Vein endothelial cell (primary cell): ENCODE measurements at places on chromosomes 3 and 15. TPM values are rescaled to one million over a fixed set of nuclear protein-coding genes. Genes with fewer than 3 reads are reported as not detected.

The PRRT3 gene
- total RNA-seq = 2.0 TPM in 2 replicates

The GOLGA8T gene
- not detected in 2 replicates for total RNA-seq

The SMAD3 gene
- 54.5 and 61.4 TPM in 2 replicates for total RNA-seq

The COLQ gene
- total RNA-seq = 0.29 and 0.98 TPM in 2 replicates

The STRIT1 gene
- total RNA-seq = not detected in 2 replicates

The GPR149 gene
- not detected in 2 replicates for total RNA-seq

The BAHD1 gene
- total RNA-seq = 16.0 and 16.6 TPM in 2 replicates

The ZNF620 gene
- 3.6 and 5.7 TPM in 2 replicates for total RNA-seq

The AVEN gene
- 23.8 and 29.6 TPM in 2 replicates for total RNA-seq

The CX3CR1 gene
- total RNA-seq = not detected in 2 replicates

The ADIPOQ gene
- total RNA-seq = not detected in 2 replicates

The CIB2 gene
- total RNA-seq = 1.2 and 2.9 TPM in 2 replicates

The GPR62 gene
- total RNA-seq = under 0.01 and 0.10 TPM in 2 replicates

The ADAMTS9 gene
- total RNA-seq = 54.9 and 144 TPM in 2 replicates

The PLA1A gene
- total RNA-seq = 0.96 and 1.3 TPM in 2 replicates

The DOCK3 gene
- under 0.01 and 0.19 TPM in 2 replicates for total RNA-seq

The ZBBX gene
- total RNA-seq = under 0.01 TPM in 1 of 2 replicates, not detected in the other

The HRG gene
- total RNA-seq = not detected in 2 replicates

The RHCG gene
- total RNA-seq = not detected in 2 replicates

The FYTTD1 gene
- 44.1 and 63.9 TPM in 2 replicates for total RNA-seq

The VILL gene
- 5.8 and 7.2 TPM in 2 replicates for total RNA-seq

The CLDN16 gene
- under 0.01 TPM in 2 replicates for total RNA-seq

The C3orf22 gene
- not detected in 2 replicates for total RNA-seq

The STAC gene
- 0.57 and 0.98 TPM in 2 replicates for total RNA-seq

The FETUB gene
- total RNA-seq = not detected in 2 replicates

The SNURF gene
- 9.6 and 16.3 TPM in 2 replicates for total RNA-seq

The MAN2C1 gene
- total RNA-seq = 158 and 204 TPM in 2 replicates

The SLC6A20 gene
- total RNA-seq = not detected in 2 replicates
